ENCODE measurements at places on chromosomes 3 and 15.

DNA sequence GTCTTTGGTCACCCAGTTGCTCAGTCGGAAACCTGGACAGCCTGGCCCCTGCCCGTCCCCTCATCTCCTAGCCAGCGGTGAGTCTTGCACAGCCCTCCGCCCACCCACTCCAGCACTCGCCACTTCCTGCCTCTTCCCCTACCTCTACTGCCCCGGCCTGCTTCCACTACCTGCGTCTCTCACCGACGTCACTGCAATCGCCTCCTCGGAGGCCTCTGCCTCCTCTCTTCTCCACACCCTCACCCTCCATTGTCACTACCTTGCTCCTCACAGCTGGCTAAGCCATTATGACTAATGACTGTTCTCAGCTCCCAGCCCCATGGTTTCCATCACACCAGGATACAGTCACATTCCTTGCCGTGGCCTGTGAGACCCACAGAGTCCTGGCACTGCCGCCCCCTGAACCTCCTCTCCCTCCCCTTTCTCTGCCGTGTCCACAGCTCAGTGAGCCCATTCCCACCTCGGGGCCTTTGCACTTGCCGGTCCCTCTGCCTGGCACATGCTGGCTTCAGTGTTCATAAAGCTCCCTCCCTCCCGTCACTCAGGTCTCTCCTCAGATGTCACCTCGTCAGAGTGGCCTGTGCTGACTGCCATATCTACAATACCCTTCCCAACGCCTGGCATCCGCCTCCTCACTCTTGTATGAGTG lies 104.8 kb downstream of the FBLN2 start:
- no peak for DNase-seq

DNA sequence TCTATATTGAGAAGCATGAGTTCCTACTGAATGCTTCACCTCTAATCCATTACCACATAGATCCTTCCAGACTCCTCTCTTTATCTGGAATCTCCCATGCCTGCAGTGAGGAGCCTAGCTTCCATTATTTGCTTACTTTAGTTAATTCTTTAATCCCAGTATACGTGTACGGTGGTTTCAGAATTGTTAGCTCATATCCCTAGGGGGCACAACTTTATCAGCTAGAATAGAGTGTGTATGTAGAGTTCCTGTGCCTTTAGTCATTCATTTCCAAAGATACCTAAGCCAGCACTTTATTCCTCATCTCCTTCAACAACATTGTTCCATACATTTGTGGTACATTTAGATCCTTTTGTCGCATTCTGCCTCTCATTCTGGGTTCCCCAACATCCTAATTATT lies 226.0 kb downstream of the TJP1 start:
- DNase-seq: no peak

- DNase-seq: no peak
These were observed 36.7 kb downstream of the PTPN9 start for GRCh38 chr15:75542386-75542797.

- no peak for DNase-seq
These were observed 50.9 kb downstream of the LSAMP start for GRCh38 chr3:116394365-116394764.

DNA sequence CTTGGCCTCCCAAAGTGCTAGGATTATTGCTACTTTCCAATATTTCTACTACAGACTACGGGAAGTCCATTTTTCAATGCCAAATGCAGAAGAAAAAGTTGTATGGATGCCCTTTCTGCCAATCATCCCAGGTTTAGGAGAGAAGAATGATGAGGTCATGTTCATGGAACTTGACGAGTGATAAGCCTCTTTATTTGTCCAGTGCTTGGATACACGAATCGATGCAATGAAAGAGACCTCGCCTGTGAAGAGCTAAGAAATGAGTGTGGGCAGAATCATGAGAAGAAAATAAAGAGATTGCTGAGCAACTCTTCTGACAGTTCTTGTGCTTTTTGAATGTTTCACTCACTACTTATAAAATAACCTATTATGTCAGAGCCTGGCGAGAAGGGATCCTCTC lies 996 bp upstream of the SLC28A1 start:
- no peak for DNase-seq

- DNase-seq: no peak
These were observed 10.5 kb downstream of the IL17RD start for GRCh38 chr3:57154470-57155309.

- no peak for DNase-seq
These were observed 29.8 kb upstream of the FAM98B start for GRCh38 chr15:38424101-38424552.

DNA sequence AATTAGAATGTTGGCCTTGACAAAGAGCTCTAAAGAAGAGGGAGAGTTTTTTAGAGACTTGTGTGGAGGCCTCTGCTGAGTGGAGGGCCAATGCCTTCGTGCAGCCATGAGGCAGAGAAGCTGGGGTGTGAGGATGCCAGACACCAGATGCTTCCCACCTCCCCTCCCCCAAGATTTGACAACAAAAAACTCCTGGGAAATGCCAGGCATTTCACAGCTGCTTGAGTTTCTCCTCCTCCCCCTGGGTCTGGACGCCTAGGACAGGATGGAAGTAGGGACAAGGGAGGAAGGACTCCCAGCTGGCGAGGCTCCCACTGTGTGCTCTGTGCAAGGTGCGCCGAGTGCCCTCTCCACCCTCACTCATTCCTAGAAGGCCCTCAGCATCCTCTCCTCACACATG lies 20.1 kb downstream of the TGM4 start:
- no peak for DNase-seq

- DNase-seq: no peak
These were observed 143.4 kb downstream of the CHSY1 start for GRCh38 chr15:101108461-101108775.

DNA sequence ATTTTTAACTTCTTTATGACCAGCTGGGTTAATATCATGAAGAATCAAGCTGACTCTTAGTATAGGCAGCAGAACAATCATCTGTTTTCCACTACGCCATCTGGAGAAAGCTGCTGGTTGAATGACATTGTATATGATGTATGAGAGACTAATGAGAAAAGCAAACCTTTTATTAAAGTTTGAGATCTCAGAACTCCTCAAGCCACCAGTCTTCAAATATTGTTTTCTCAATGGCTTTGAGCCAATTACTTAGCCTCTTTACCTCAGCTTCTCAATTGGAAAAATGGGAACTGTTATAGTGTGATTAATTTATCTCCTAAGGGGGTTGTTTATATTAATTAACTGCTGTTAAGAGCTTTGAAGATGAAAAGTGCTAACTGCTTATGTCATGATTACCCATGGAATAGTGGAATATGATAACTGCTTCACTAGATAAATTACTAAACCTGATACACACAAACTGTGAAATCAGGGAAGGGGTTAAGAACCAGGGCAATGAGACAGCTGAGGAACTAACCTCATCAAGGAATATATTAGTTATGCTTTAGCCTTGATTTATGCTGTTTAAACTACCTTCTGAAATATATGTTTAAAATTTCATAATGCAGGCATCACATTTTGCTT lies 330.1 kb downstream of the SOX2 start:
- DNase-seq: no peak

- DNase-seq: peak; percentile 32
These were observed 230.2 kb upstream of the EIF1B start for GRCh38 chr3:40079203-40079846.

GRCh38 chr3:119579366-119580066 lies at the start of gene ADPRH:
Gene ADPRH, plus strand, starts transcription at chr3:119579492. Its CDS starts 2,678 bp downstream, at chr3:119582170.
- no peak for DNase-seq

- no peak for DNase-seq
These were observed 73.7 kb upstream of the DLG1 start for GRCh38 chr3:197372047-197372661.

- no peak for DNase-seq
These were observed 5.5 kb downstream of the CCPG1 start for GRCh38 chr15:55402707-55403106.

GRCh38 chr15:84658080-84658787 lies at the start of gene NMB:
Gene NMB, minus strand, starts transcription at chr15:84658199. Its CDS starts 47 bp downstream, at chr15:84658152.
- peak; percentile 60 for DNase-seq

Data from SW 1271 (cell line).